ENCODE measurements at places on chromosomes 1 and 21. TPM values are rescaled to one million over a fixed set of nuclear protein-coding genes. Genes with fewer than 3 reads are reported as not detected.

DNA sequence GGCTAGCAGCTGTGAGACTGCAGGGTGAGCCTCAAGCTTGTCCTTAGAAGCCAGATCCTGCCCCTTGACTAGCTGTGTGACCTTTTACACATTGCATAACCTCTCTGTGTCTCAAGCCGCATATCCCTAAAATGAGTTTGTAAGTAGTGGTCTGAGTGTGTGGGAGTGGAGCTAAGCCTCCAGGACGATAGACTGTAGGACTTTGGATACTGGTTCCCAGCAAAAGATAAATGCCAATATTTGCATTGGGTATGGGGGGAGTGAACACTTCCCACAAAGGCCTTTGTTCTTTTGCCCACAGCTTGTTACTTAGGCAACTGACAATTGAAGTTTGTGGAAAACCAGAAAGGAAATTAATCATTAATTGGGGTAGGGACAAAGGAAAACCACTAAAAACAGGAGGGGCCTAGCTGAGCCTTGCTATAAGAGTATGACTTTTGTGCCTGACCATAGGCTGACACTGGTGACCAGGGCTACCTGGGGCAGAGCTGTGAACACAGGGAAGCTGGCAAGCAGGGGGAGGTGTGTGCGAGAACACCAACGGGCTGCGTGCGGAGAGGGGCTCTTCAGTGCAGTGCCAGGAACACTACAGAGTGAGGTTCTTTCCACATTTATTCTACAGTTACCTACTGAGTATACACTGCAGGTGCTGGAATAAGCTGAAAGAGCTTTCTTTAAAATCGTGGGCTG lies 102.4 kb upstream of the ETV3 start:
- peak overlapping the region; percentile 48 for H3K4me3 ChIP-seq
- peak; percentile 90 for DNase-seq
- no peaks in the 10 kb centered on the region for H3K36me3 ChIP-seq
- H3K4me1 ChIP-seq = peaks cover 53% of the 10 kb centered on the region
- H3K27ac ChIP-seq = peak overlapping the region; percentile 94
- no peaks in the 10 kb centered on the region for H3K27me3 ChIP-seq

GRCh38 chr21:35401476-35401875 lies 352.4 kb upstream of the RUNX1 start:
- no peaks in the 10 kb centered on the region for H3K27me3 ChIP-seq
- no peak for DNase-seq
- peak overlapping the region; percentile 37 for H3K27ac ChIP-seq
- H3K4me3 ChIP-seq = peak overlapping the region; percentile 20

DNA sequence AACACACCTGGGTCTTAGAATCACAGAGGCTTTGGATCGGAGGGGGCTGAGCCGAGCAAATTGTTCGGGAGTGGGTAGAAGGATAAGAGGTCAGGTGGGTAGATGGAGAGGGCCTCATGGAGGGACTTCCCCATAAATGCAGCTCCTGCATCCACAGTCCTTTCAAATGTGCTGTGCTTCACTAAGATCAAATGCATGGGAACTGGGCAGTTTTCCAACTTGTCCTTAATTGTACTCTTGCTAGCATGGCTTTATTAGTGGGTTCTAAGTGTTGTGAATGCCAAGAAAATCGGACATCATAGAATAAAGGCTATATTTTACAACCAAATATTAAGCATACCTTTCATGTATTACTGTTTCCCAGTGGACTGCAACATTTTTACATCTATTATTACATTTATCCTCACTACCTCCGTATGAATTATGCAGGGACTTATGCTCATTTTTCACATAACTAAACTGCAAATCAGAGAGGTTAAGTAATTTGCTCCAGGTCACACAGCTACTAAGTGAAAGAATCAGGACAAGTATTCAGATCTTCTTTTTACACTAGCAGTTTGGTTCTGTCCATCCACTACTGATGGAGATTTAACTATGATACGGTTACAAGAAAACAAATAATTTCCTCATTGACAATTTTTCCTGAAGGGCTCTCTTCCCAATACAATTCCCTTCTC lies 174.5 kb upstream of the RUNX1 start:
- H3K27me3 ChIP-seq = no peaks in the 10 kb centered on the region
- no peak overlapping the region for H3K4me3 ChIP-seq
- no peaks in the 10 kb centered on the region for H3K36me3 ChIP-seq
- H3K27ac ChIP-seq = no peak overlapping the region
- DNase-seq = no peak

- H3K27me3 ChIP-seq = no peaks in the 10 kb centered on the region
- H3K4me3 ChIP-seq = no peak overlapping the region
- H3K27ac ChIP-seq = no peak overlapping the region
- no peaks in the 10 kb centered on the region for H3K4me1 ChIP-seq
- peaks cover 10% of the 10 kb centered on the region for H3K36me3 ChIP-seq
Observed at GRCh38 chr1:109046671-109047070, 4.8 kb upstream of the WDR47 start.

GRCh38 chr21:42379426-42380215 lies 13.3 kb upstream of the TFF1 start:
- no peak for DNase-seq
- no peaks in the 10 kb centered on the region for H3K27me3 ChIP-seq
- no peak overlapping the region for H3K27ac ChIP-seq
- H3K4me3 ChIP-seq = no peak overlapping the region
- H3K36me3 ChIP-seq = no peaks in the 10 kb centered on the region
- H3K4me1 ChIP-seq = peaks cover 7% of the 10 kb centered on the region

DNA sequence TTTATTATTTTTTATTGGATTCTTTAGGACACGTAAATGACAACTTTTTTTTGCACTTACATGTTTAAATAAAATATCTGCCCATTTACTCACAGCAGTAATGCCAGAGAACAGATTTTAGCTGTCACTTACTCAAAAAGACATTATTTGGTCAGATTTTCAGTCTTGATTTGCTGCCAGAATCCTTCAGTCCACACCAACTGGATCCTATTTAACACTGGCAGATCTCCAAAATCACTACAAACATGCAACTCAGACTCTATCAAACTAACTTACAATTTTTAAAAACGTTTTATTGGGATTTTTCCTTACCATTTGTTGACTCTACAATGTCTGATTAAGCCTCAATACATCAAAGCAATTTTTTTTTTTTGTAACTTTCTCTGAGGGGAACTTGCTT lies 11.1 kb downstream of the ATP6V1G3 start:
- peaks cover 17% of the 10 kb centered on the region for H3K4me1 ChIP-seq
- DNase-seq = no peak
- H3K27me3 ChIP-seq = no peaks in the 10 kb centered on the region
- H3K36me3 ChIP-seq = no peaks in the 10 kb centered on the region
- no peak overlapping the region for H3K4me3 ChIP-seq
- no peak overlapping the region for H3K27ac ChIP-seq

- H3K36me3 ChIP-seq = no peaks in the 10 kb centered on the region
- peaks cover 32% of the 10 kb centered on the region for H3K4me1 ChIP-seq
- no peak overlapping the region for H3K4me3 ChIP-seq
- DNase-seq = no peak
- no peaks in the 10 kb centered on the region for H3K27me3 ChIP-seq
- H3K27ac ChIP-seq = peak overlapping the region; percentile 22
Observed at GRCh38 chr1:69491416-69491815, 76.3 kb upstream of the LRRC7 start.

DNA sequence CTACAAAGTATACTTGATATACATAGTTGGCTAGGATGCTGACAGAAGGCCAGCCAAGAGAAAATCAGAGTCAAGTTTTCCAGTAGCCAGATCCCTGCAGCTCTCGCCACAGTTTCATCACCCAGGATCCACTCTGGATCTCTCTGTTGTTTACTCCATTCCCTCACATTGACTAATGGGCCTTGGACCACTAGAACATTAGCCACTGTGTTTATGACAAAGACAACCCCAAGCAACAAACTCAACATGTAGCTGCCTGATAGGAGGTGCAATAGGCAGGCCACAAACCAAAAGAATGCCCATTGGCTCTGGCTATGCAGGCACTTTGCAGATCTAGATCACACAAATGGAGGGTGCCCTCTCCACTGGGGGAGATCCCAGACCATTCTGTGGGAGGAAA lies 44.2 kb downstream of the ARHGEF11 start:
- no peak for DNase-seq
- H3K4me1 ChIP-seq = peaks cover 13% of the 10 kb centered on the region
- H3K27ac ChIP-seq = no peak overlapping the region
- H3K4me3 ChIP-seq = no peak overlapping the region

- peak overlapping the region; percentile 84 for H3K27ac ChIP-seq
- H3K4me1 ChIP-seq = peaks cover 69% of the 10 kb centered on the region
- peak overlapping the region; percentile 78 for H3K4me3 ChIP-seq
- peaks cover 71% of the 10 kb centered on the region for H3K36me3 ChIP-seq
Observed at GRCh38 chr1:155981266-155982088, 3.1 kb upstream of the ARHGEF2 start.

DNA sequence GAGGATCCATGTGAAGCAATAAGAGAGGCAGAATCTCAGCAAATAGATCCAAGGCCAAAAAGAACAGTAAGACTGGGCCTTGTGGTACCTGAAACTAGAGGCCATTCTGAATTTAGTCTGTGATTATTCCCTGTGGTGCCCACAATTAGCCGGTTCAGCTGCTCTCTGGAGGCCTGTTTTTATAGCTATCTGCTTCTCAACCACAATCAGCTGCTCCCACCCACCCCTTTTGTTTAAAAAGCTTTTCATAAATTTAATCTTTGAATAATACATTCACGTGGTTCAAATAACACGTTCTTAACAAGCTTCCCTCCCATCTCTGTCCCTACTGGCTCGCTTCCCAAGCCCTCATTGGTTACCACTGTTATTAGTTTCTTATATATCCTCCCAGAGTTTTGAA lies 18.0 kb downstream of the UBE2T start:
- no peaks in the 10 kb centered on the region for H3K4me1 ChIP-seq
- H3K27ac ChIP-seq = no peak overlapping the region
- DNase-seq = no peak
- H3K4me3 ChIP-seq = no peak overlapping the region
- no peaks in the 10 kb centered on the region for H3K36me3 ChIP-seq
- peaks cover 16% of the 10 kb centered on the region for H3K27me3 ChIP-seq

- H3K27ac ChIP-seq = peak overlapping the region; percentile 59
- H3K27me3 ChIP-seq = no peaks in the 10 kb centered on the region
- H3K4me1 ChIP-seq = peaks cover 71% of the 10 kb centered on the region
- peaks cover 16% of the 10 kb centered on the region for H3K36me3 ChIP-seq
- no peak overlapping the region for H3K4me3 ChIP-seq
- peak; percentile 55 for DNase-seq
Observed at GRCh38 chr1:46522184-46522968, 29.1 kb downstream of the KNCN start.

Gene C1orf56
- 9.5 TPM for total RNA-seq

Gene KIF21B
- 5.9 TPM for total RNA-seq

Gene KCNN3
- total RNA-seq = not detected
